ENCODE measurements at places on chromosomes 5 and 9.

- no peak for DNase-seq
These were observed 164.0 kb upstream of the ZNF608 start for GRCh38 chr5:124910354-124911016.

DNA sequence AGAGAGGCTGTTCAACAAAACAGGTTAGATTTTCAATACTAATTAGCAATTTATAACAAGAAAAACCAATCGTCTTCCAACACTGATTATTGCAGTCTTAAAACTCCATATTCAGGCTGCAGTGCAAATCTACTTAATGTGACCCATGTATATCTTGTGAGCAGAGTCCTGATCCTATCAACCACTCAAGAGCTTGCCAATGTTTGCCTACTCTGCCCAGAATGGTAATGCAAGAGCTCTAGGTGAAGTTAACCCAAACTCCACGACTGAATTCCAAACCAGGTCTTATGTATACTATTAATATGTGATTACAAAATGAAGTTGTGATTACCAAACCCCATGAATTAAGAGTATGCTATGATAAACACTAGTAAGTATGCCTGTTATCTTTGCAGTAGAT is 17.1 kb downstream of the EFNA5 start:
- DNase-seq: no peak

DNA sequence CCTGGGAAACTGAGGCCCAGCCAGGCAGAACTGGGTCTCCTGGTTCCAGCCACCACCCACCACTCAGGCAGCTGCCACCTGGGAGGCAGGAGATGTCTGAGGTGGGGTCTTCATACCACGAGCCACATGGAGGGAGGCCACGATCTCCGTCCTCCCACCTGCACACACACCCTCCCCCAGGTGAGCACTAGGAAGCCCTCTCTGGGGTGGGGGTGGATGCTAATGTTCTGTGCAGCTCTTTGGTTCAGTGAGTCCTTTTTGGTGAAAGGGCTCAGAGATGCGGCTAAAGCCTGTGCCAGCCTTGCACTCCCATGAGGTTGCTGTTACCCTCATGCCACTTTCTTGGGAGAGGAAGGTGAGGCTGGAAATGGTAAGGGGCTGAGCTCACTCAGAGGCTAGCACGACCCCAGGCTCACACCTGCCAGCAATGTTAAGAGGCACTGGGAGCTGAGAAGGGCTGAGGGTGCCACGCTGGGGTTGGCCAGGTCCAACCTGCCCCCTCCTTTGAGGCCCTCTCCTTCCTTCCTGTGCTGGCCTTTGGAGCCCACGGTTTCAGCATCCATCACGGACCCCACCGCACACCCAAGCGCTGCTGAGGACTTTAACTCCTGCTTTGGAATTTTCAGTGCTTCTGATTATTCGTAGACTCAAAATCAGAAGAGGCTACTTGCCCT is 26.6 kb upstream of the OBP2B start:
- DNase-seq: no peak

DNA sequence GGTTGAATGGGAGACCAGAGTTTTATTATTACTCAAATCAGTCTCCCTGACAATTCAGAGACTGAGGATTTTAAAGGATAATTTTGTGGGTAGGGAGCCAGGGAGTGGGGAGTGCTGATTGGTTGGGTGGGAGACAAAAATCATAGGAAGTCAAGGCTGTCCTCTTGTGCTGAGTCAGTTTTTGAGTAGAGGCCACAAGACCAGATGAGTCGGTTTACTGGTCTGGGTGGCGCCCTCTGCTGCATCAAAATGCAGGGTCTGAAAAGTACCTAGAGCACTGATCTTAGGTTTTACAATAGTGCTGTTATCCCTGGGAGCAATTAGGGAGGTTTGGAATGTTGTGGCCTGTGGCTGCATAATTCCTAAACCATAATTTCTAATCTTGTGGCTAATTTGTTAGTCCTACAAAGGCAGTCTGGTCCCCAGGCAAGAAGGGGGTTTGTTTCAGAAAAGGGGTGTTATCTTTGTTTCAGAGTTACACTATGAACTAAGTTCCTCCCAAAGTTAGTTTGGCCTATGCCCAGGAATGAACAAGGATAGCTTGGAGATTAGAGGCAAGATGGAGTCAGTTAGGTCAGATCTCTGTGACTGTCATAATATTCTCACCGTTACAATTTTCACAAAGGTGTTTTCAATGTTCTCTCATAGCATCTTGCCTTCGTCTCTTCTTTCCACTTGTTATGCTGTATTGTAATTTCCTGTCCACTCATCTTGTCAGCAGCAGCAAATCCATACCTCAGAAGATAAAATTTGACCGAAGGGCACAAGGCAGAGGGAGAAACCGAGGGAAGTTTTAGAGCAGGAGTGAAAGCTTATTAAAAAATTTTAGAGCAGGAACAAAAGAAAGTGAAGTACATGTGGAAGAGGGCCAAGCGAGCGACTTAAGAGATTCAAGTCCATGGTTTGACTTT is 59.2 kb upstream of the CLINT1 start:
- DNase-seq: peak; percentile 62

GRCh38 chr9:109328978-109329637 is 8.2 kb upstream of the EPB41L4B start:
- no peak for DNase-seq

DNA sequence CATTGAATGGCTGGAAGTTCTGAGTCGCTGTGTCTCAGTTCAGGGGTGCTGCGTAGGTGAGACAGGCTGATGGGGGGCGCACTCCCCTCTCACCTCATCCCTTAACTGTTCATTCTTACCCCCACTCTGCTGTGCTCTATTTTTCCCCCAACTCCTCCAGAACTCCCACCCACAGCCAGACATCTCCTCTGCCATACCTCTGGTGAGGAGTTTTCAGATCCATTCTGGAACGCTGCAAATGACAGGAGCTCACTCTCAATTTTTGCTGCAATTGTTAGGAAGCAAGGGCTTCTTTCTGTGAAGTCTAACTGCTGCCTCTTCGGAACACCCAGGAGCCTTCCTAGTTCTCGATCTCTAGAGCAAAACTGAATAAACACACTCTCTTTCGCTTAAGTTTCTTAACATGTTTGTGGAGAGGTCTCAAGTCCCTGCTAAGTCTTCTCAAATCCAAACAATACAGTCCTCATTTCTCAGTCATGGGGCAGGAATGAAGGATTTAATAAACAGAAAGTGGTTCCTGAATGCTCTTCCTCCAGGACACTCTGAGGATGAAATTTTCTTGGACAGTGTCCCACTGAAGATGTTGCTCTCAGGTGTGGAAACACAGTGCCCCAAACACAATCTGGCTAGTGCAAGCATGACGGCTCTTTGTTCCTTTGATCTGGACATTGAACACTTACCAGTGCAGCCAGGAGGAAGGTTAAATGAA is 387.7 kb downstream of the KDM4C start:
- DNase-seq: no peak

GRCh38 chr5:36252722-36253365 is 11.1 kb upstream of the NADK2 start:
- no peak for DNase-seq

DNA sequence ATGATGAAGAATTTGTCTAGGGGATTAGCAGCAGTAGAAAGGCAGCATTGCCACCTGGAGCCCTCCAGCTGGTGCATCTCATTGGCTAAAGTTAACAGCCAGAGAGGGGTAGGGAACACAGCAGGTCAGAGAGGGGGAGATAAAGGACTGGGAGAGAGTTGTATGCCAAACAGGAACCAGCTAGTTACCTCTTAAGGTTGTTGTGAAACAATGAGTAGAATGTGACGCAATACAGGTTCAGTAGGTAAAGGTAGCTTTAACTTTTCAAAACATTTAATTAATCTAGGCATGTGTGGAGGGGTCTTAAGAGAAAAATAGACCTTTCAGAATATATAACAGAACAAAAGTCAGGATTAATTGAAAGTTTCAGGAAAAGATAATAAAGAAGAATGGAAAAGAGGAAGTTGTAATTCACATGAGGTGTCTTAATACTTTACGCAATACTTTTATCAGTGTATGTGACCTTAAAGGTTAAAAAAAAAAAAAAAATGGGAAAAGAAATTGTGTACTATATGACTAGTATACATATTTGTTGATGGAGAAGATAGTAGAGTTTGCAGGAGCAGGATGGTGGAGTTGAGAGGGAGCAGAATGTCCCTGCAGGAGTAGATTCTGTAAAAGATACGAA is 14.3 kb downstream of the FBXO38 start:
- no peak for DNase-seq

GRCh38 chr5:120873083-120873482 is 409.0 kb downstream of the PRR16 start:
- no peak for DNase-seq

GRCh38 chr9:109975574-109976295 is 195.7 kb downstream of the PALM2AKAP2 start:
- no peak for DNase-seq

GRCh38 chr5:139631520-139632165 is 16.5 kb upstream of the CXXC5 start:
- DNase-seq: no peak

DNA sequence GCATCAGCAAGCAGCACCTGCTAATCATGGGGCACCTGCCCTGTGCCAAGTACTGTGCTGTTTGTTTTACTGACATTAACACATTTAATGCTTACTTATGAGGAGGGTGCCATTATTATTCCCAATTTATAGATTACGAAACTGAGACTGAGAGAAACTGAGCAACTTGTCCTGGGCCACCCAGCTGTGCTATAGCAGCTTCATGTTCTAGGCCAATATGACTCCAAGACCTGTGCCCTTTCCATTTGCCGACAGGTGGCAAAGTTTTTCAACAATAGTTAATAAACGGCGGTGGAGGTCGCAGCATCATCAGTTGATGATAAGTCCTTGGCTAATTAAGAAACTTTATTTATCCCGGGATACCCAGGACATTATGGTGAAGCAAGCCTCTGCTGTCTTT is 55.4 kb downstream of the TIMD4 start:
- no peak for DNase-seq

- DNase-seq: no peak
These were observed 96.2 kb upstream of the CCDC112 start for GRCh38 chr5:115392611-115393010.

GRCh38 chr5:44806608-44807007 is 2.1 kb upstream of the MRPS30 start:
- DNase-seq: no peak

- no peak for DNase-seq
These were observed 400.3 kb downstream of the ZSWIM6 start for GRCh38 chr5:61732369-61732768.

DNA sequence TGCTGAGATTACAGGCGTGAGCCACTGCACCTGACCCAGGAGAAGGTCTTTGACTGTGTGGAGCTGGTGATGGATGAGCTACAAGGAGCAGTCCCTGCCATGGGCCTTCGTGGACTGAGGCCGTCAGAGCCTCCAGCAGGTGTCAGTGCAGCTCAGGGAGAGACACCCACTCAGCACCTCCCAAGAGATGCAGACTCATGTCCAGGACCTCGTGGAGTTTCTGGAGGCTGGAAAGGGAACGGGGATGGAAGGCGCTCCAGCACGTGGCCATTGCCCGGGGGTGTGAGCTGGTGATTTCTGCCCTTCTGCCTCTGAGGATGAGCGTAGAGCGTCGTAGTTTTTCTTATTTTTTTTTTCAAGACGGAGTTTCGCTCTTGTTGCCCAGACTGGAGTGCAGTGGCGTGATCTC is 9.5 kb downstream of the TOR4A start:
- no peak for DNase-seq

- DNase-seq: no peak
These were observed 51.6 kb downstream of the CDK5RAP2 start for GRCh38 chr9:120528327-120528726.

GRCh38 chr5:35408146-35408545 is 177.9 kb upstream of the PRLR start:
- no peak for DNase-seq

DNA sequence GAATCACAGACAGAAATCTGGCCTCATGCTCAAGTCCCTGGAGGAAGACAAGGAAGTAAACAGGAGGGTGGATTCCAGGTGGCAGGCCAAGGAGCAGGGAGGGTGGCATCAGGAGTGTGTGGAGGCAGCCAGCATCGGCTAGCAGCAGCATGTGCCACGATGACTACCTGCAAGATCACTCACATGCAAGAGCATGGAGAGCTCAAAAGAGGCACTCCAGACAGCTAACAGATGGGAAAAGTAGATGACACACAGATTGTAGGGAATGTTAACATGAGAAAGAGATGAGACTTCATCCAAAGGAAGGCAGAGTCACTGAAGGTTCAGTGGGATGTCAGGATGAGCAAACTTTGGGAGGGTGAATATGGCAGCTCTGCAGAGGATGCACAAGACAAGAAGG is 104.3 kb downstream of the SEMA5A start:
- DNase-seq: no peak

- no peak for DNase-seq
These were observed 1.8 kb downstream of the SKP2 start for GRCh38 chr5:36153726-36154125.

- DNase-seq: no peak
These were observed 256.3 kb downstream of the KIAA0825 start for GRCh38 chr5:94361832-94362796.

DNA sequence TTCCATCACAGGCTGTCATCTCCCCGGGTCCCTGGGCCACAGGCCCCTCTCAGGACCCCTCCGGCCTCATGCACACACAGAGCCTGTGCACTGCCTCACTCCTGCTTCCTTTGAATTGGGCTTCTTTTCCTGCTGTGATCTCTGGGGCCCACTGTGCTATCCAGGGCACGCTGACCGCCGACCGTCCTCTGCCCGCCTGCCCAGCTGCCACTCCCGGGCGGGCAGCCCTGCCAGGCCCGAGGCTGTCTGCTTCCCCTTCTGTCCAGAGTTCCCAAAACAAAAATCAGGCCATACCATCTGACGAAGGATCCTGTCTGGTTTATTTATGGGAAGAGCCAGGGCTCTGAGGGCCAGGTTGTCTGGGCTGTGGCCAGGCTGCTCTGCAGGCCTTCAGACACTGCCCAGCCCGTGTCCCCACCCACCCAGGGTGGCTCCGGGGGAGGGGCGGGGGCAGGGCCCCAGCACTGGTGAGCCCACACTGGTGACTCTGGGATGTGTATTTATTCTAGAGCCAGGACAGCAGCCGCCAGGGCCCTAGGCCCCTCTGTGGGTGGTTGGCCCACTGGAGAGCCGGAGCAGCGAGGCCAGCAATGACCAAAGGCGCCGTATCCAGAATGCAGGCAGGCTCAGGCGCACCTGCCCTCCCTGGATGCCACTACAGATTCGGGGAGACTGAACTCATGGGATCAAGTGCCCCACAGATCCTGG is 57.0 kb downstream of the ADAMTS2 start:
- DNase-seq: no peak

GRCh38 chr5:179354305-179354882 is 9.1 kb upstream of the ADAMTS2 start:
- DNase-seq: no peak

GRCh38 chr5:11157132-11157531 is 396.1 kb upstream of the DAP start:
- DNase-seq: no peak

DNA sequence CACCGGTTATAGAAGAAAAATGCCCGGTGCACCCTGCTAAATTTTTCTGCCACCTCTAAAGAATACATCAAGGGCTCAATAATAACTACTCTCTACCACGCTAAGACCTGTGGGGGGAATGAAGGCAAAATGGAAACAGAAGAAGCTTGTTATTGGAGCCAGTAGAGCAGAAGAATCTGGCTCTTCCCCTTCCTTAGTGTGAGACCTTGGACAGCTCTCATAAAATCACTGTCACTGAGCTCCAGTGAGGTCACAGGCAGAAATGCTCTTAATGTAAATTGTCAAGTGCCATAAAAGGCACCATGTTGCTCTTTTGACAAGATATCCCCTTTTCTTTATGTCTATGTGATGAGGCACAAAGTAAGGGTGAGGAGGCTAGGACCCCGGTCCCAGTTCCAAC is 74.4 kb downstream of the ASTN2 start:
- no peak for DNase-seq

Measured in stimulated activated CD4-positive, alpha-beta T cell treated with anti-CD3 and anti-CD28 coated beads, Interleukin-12 subunit alpha, Interleukin-12 subunit beta, amount 100 ng/mL, for 4 hours (primary cell).